Left ventricle myocardium inferior (tissue), 1 donor: ENCODE measurements at places on chromosomes 4 and X. TPM values are rescaled to one million over a fixed set of nuclear protein-coding genes. Genes with fewer than 3 reads are reported as not detected.

DNA sequence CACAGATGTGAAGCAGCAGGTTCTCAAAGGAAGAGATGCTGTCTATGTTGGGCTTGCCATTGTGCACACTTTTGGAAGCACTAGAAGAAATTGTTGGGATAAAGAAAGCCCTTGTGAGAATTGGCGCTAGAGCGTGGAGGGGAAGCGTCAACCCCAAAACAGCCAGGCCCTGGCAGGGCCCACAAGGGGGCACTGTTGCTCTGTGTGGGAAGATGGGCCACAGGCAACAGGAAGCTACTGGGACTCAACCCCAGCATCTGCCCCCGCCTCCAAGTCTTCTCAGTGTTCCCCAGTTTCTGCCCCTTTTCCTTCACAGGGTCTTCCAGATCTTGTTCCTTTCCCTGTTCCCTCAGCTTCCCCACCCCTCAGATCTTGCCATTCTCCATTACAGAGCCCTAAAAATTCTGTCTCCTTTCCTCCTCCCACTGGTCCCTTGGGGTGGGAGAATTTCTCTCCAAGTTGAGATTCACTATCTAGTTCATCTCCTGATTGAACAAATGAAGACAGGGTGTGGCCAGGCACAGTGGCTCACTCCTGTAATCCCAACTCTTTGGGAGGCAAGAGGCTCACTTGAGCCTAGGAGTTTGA lies 85.5 kb downstream of the STARD8 start:
- H3K27ac ChIP-seq: no peak overlapping the region
- H3K4me1 ChIP-seq: no peaks in the 10 kb centered on the region

- H3K27me3 ChIP-seq: no peaks in the 10 kb centered on the region
- peak overlapping the region; percentile 27 for H3K27ac ChIP-seq
- no peak overlapping the region for H3K4me3 ChIP-seq
- no peak for DNase-seq
- H3K4me1 ChIP-seq: peaks cover 8% of the 10 kb centered on the region
Measured at GRCh38 chr4:85127653-85128052, 161.2 kb upstream of the WDFY3 start.

GRCh38 chrX:110167952-110168451 lies 149.9 kb downstream of the AMMECR1 start:
- peaks cover 5% of the 10 kb centered on the region for H3K4me1 ChIP-seq
- DNase-seq: no peak
- no peaks in the 10 kb centered on the region for H3K27me3 ChIP-seq
- H3K4me3 ChIP-seq: no peak overlapping the region
- H3K36me3 ChIP-seq: no peaks in the 10 kb centered on the region

GRCh38 chr4:180861651-180862050 lies 1381.6 kb upstream of the TENM3 start:
- H3K27ac ChIP-seq: no peak overlapping the region
- H3K27me3 ChIP-seq: no peaks in the 10 kb centered on the region
- H3K4me1 ChIP-seq: no peaks in the 10 kb centered on the region
- H3K36me3 ChIP-seq: no peaks in the 10 kb centered on the region
- no peak overlapping the region for H3K4me3 ChIP-seq
- no peak for DNase-seq

DNA sequence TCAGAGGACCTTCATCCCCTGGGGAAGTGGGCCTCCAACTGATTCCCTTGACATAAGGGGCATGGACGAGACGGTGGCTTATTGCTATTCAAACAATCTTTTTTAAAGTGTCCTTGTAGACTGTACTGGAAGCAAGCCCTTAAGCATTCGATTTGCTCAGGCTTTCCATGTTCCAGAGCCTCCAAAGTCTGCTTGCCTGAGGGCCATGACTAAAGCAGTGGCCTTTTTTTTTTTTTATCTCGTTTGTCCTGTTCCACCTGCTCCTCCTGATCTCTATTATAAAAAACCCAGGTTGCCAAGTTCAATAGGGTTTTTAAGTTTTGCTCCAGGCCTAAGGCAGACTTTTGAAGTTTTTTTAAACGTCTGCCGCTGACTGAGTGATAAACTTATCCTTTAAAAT lies 103.7 kb upstream of the AADAT start:
- no peaks in the 10 kb centered on the region for H3K4me1 ChIP-seq
- no peak overlapping the region for H3K4me3 ChIP-seq
- H3K27me3 ChIP-seq: no peaks in the 10 kb centered on the region
- H3K27ac ChIP-seq: no peak overlapping the region

- H3K36me3 ChIP-seq: no peaks in the 10 kb centered on the region
- H3K4me1 ChIP-seq: no peaks in the 10 kb centered on the region
- H3K4me3 ChIP-seq: no peak overlapping the region
Measured at GRCh38 chr4:167943872-167944505, 148.3 kb upstream of the ANXA10 start.

DNA sequence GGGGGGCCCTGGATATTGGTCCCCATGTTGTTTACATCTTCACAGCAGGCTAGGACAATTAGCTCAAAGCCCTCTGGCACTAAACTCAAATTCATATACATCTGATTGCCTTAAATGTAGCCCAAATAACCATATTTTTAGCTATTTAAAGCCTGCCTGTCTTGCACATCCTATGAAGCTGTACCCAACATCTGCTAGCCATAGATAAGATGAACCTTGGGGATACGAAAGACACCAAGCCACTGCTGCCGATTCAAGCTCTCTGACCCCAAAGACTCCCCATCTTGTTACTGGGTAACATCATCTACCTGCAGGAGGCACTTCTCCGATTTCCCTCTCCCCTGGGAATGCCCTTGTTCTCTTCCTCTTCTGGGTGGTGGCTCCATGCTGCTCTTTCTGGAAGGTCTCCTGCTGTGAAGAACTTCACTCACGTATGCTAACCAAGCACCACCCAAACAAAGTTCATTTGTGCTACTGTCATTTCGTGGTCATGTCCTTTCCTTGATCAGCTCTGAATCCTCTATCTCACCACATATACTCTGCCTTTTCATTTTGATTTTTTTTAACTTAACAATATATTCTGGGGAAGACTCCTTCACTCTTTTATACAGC lies 107.7 kb upstream of the ATXN3L start:
- DNase-seq: no peak
- H3K27me3 ChIP-seq: no peaks in the 10 kb centered on the region
- no peak overlapping the region for H3K4me3 ChIP-seq
- H3K4me1 ChIP-seq: peaks cover 9% of the 10 kb centered on the region
- H3K36me3 ChIP-seq: no peaks in the 10 kb centered on the region

DNA sequence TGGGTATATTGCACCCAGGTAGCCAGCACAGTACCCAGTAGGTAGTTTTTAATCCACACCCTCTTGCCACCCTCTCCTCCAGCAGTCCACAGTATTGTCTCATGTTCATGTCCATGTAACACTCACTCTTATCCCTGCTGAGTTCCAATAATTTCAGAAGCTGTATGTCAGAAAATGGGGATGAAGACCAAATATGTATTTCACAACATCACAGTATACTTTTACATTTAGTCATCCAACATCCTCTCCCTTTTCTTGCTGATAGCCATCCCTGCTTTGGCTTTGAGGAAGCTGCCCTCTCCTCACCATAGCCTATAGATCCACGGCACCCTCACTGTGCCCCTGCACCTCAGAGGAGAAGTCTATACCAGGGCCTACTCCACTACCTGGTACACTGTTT lies 126.0 kb upstream of the LDB2 start:
- no peaks in the 10 kb centered on the region for H3K36me3 ChIP-seq
- no peaks in the 10 kb centered on the region for H3K4me1 ChIP-seq
- H3K27ac ChIP-seq: no peak overlapping the region
- no peaks in the 10 kb centered on the region for H3K27me3 ChIP-seq

DNA sequence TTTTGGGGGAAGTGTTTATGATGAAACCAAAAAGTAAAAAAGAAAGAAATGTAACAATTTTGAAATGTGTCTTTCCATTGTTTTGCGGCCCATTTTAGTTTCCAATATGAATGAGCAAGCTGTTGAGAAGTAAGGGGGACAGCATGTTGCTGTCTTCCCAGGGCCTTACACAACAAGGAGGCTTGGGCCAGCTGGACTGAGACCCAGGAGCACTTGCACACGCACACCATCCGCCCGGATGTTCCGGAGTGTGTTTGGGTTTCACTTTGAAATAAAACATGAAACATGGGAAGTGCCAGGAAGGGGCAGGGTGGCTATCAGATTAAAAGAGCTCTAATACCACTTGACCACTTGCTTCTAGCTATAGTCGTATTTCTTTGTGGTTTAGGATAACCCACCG lies 144.4 kb downstream of the NHS start:
- H3K4me3 ChIP-seq: peak overlapping the region; percentile 21
- no peaks in the 10 kb centered on the region for H3K4me1 ChIP-seq
- H3K27me3 ChIP-seq: no peaks in the 10 kb centered on the region
- peak; percentile 62 for DNase-seq

GRCh38 chrX:65723706-65724105 lies 56.3 kb downstream of the MSN start:
- H3K4me3 ChIP-seq: no peak overlapping the region
- H3K27ac ChIP-seq: peak overlapping the region; percentile 30
- H3K27me3 ChIP-seq: no peaks in the 10 kb centered on the region
- DNase-seq: no peak
- H3K36me3 ChIP-seq: no peaks in the 10 kb centered on the region

- H3K4me3 ChIP-seq: peak overlapping the region; percentile 82
- H3K4me1 ChIP-seq: peaks cover 57% of the 10 kb centered on the region
- H3K27ac ChIP-seq: peak overlapping the region; percentile 95
- DNase-seq: peak; percentile 28
- H3K36me3 ChIP-seq: peaks cover 21% of the 10 kb centered on the region
Measured at GRCh38 chr4:186192066-186192612, 772 bp downstream of the CYP4V2 start.

GRCh38 chrX:23366914-23367313 lies 32.3 kb downstream of the PTCHD1 start:
- H3K36me3 ChIP-seq: no peaks in the 10 kb centered on the region
- no peaks in the 10 kb centered on the region for H3K27me3 ChIP-seq
- no peak for DNase-seq
- H3K4me3 ChIP-seq: no peak overlapping the region

GRCh38 chr4:150366487-150366999 lies 215.4 kb upstream of the MAB21L2 start:
- no peak overlapping the region for H3K27ac ChIP-seq
- H3K4me1 ChIP-seq: no peaks in the 10 kb centered on the region
- DNase-seq: no peak
- H3K36me3 ChIP-seq: no peaks in the 10 kb centered on the region
- no peaks in the 10 kb centered on the region for H3K27me3 ChIP-seq

DNA sequence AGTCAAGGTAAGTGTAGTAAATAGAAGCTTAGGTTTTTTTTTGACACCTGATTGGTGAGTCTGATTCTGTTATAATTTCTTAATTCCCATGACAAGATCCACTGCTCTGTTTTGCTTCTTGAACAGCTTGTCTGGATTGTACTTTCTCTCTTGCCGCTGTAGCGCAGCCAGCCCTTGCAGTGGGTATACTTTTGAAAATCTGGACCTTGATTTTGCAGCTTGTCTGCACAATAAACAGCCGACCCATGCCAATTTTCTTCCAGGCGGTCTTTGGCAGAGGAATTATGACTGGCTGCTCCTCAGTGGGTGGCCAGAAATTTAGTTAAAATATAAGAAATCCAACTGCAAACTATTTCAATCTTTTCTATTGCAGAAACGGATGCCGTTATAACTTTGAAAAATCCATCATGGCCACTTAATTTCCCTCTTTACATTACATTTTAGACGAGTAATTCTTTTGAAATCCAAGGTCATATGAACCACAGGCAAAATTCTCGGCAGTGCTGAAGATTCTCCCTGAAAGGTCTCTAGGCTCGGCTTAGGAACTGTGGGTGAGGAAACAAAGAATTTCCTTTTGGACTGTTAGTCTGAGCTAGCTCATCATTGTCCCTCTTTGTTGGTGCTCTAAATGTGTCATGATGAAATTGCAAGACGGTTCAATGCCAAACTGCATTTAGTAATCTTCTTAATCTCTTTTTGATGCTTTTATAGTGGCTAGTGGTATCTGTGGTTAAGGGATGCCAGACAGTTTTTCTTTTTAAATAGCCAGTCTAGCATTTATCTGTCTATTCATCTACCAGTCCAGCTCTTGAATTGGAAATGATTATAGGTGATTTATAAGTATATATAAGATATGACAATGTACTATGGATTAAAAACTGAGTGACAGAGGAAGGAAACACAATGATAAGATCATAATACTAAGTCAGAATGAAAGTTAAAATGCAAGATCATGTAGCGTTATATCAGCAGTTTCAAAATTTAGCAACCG lies 31.5 kb upstream of the PTTG2 start:
- no peak for DNase-seq
- no peak overlapping the region for H3K4me3 ChIP-seq
- H3K27ac ChIP-seq: no peak overlapping the region
- peaks cover 5% of the 10 kb centered on the region for H3K36me3 ChIP-seq

GRCh38 chr4:55609393-55609866 lies 17.4 kb upstream of the PDCL2 start:
- H3K27me3 ChIP-seq: no peaks in the 10 kb centered on the region
- H3K27ac ChIP-seq: no peak overlapping the region
- H3K4me3 ChIP-seq: no peak overlapping the region

- peaks cover 10% of the 10 kb centered on the region for H3K4me1 ChIP-seq
- peaks cover 11% of the 10 kb centered on the region for H3K27me3 ChIP-seq
- no peaks in the 10 kb centered on the region for H3K36me3 ChIP-seq
- DNase-seq: no peak
Measured at GRCh38 chr4:26052663-26053541, 138.9 kb downstream of the SMIM20 start.

- H3K4me1 ChIP-seq: no peaks in the 10 kb centered on the region
- H3K36me3 ChIP-seq: no peaks in the 10 kb centered on the region
- no peak overlapping the region for H3K27ac ChIP-seq
- H3K4me3 ChIP-seq: no peak overlapping the region
- DNase-seq: no peak
Measured at GRCh38 chrX:9144701-9145241, 110.8 kb upstream of the FAM9B start.

- peak overlapping the region; percentile 71 for H3K27ac ChIP-seq
- peaks cover 66% of the 10 kb centered on the region for H3K4me1 ChIP-seq
- no peaks in the 10 kb centered on the region for H3K36me3 ChIP-seq
- DNase-seq: no peak
- H3K27me3 ChIP-seq: no peaks in the 10 kb centered on the region
Measured at GRCh38 chr4:113619526-113619925, 142.0 kb downstream of the CAMK2D start.

DNA sequence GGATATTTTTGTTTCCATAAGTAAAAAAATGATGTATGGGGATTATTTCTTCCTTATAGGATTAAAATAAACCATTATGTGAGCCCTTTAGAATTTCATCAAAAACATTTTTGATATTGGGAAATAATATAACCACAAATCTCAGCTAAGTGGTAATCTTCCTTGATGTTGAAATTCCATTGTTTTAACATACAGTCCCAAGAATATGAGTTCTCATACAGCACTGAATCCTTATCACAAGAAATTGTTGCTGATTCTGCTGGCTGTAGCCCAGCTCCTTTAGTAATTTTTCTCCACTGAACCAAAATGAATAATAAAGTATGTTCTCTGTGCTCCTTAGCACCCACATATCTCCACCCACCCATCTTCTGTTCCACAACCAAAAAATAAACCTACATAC lies 41.9 kb upstream of the FAM47B start:
- H3K27me3 ChIP-seq: no peaks in the 10 kb centered on the region
- H3K36me3 ChIP-seq: no peaks in the 10 kb centered on the region
- H3K4me1 ChIP-seq: no peaks in the 10 kb centered on the region
- no peak overlapping the region for H3K4me3 ChIP-seq

- no peak for DNase-seq
- peaks cover 28% of the 10 kb centered on the region for H3K4me1 ChIP-seq
- H3K27me3 ChIP-seq: no peaks in the 10 kb centered on the region
- no peak overlapping the region for H3K27ac ChIP-seq
Measured at GRCh38 chr4:85774489-85774888, 299.5 kb downstream of the ARHGAP24 start.

- no peak for DNase-seq
- H3K4me1 ChIP-seq: no peaks in the 10 kb centered on the region
- no peak overlapping the region for H3K27ac ChIP-seq
- H3K36me3 ChIP-seq: no peaks in the 10 kb centered on the region
- no peaks in the 10 kb centered on the region for H3K27me3 ChIP-seq
Measured at GRCh38 chrX:50718776-50719175, 95.2 kb downstream of the SHROOM4 start.

Gene ZCCHC12
- not detected for total RNA-seq

Gene TEX13D
- not detected for total RNA-seq

Gene PRDM8
- 0.66 TPM for total RNA-seq
